ENCODE measurements at places on chromosomes 6 and 20.

- DNase-seq, result no peak
Observed at GRCh38 chr20:33812908-33813462, 1.8 kb downstream of the CHMP4B start.

- no peak for DNase-seq
Observed at GRCh38 chr20:15528391-15529111, 1044.7 kb downstream of the KIF16B start.

DNA sequence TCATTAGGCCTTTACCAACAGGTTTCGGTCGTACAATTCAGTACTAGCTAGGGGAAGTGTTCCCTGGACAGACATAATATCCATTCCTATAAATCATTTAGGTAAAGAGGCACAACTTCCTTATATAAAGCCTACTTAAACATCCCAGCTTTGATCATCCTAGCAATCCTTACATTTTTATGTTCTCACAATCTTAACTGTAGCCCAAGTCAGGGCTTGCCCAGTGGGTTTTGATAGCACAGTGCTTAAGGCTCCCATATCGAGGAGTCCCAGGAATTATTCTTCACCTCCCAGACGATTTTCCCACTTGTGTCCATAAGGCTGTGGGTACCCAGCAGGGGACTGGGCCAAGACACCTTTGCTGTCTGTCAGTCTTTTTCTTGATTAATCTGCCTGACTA lies 63.2 kb downstream of the E2F3 start:
- no peak for DNase-seq

DNA sequence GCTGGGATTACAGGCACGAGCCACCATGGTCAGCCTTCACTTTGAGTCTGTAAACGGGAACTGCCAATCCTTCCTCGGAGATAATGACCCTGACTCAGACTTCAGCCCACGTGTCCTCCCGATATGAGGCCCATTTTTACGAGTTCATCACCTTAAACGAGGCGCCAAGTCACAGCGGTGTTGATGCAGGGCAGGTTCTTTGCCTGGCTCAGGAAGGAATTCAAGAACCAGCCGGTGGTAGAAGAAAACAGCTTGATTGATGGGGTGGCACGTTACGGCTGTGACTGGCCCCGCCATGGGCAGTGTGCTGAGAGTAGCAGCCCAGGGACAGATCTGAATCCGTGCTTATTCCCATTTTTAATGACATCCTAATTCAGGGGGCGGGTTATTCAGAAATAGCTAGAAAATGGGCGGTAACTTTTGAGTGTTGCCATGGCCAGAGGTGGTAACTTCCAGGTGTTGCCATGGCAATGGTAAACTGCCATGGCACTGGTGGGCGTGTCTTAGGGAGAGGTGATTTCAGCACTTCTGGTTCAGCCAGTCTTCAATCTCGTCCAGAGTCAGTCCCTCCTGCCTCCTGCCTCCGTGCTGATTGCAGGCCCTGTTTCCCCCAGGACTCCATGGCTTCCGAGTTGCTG lies 9.1 kb upstream of the MAP1LC3A start:
- no peak for DNase-seq

DNA sequence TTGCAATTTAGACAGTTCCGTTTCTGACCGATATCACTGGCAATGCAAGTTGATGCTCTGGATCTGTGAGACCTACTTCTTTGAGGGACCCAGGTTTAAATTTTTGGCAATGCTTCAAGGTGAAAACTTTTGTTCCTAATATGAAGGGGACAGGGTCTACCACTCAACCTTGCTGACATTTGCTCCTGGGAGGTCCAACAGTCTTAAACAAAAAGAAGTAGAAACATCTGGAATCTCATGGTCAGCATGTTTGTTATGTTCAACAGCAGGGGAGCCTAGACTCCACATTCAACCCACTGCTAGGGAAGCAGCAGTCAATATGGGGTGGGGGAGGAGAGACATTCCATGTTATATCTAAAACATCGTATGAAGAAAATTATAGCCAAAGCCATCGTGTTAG lies 196.4 kb downstream of the SIM1 start:
- no peak for DNase-seq

All from T1000 (cell line).